Smooth muscle cell of bladder (primary cell): ENCODE measurements at places on chromosomes 3 and 15. TPM values are rescaled to one million over a fixed set of nuclear protein-coding genes. Genes with fewer than 3 reads are reported as not detected.

Gene SLC6A1
- under 0.01 TPM in 1 of 2 replicates, not detected in the other for total RNA-seq

Gene SERINC4
- total RNA-seq, result 0.09 TPM in 1 of 2 replicates, not detected in the other

Gene DNAJA4
- total RNA-seq, result 1.00 and 3.5 TPM in 2 replicates

Gene DNAH12
- total RNA-seq, result under 0.01 and 0.18 TPM in 2 replicates

Gene P2RY13
- not detected in 2 replicates for total RNA-seq

Gene AP3S2
- 39.9 and 52.9 TPM in 2 replicates for total RNA-seq

Gene SOX14
- not detected in 2 replicates for total RNA-seq
